ENCODE measurements at places on chromosomes 11 and 22.

DNA sequence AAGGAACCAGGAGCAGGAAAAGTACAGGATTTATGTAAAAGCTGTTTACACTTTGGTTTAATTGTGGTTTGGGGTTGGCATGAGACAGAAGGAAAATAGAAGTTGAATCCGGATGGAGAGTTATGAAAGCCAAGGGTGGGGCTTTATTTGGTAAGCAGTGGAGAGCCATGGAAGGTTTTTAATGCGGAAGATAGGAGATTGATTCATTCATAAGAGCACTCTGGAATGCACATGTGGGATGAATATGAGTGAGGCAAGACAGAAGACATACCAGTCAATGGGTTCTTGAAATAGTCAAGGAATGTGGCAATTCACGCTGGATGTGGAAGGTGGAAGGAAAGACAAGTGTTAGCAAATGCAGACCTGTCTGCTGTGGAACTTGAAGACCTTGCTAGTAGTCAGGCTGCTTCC lies 9.3 kb upstream of the GLB1L3 start:
- no peak for DNase-seq

DNA sequence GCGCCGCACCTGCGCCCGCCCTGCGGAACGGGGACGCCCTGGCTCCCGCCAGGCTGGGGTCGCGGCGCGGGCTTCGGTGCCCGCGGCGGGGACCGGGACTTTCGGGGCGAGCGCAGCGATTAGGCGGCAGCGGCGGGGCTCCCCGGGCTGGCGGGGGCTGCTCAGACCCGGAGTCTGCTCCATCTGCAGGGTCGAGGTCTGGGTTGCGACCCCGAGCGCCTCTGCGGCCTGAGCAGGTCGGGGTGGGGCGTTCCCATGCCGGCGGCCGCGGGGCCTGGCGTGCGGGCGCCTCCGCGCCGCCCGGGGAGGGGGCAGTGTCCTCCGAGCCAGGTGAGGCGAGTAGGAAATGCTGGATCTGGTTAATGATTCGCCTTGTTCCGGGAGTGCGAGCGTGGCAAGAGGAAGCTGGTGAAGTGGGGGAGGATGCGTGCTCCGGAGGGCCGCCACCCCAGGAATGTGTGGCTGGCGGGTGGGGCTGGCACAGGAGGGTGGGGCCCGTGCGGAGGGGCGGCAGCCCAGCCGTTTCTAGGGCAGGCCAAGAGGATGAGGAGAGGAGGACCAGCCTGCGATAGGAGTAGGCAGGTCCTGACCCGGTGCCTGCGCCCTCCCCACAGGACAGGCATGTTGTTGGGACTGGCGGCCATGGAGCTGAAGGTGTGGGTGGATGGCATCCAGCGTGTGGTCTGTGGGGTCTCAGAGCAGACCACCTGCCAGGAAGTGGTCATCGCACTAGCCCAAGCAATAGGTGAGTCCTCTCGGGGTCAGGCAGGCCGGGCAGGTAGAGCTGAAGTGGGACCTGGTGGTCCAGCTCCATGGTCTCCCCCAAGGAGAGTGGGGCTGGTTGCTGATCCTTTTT lies 606 bp downstream of the RASSF7 start:
- DNase-seq: peak; percentile 22

DNA sequence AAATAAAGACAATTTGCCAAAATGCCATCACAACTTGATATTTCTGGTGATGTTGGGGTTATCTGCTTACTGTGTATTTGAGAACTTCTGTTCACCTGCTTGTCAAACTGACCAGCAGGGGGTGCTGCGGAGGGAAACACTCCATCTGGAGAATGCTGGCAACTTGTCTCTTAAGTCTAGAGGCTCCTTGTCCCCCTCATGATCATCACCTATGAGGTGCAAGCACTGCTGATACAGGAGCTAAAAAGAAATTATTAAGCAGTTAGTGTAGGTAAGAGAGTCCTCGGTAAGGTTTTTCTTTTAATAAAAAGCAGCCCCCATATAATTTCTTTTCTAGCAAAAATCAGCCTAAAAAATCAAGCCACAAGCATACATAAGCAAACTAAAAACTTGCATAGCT lies 32.7 kb upstream of the GLYATL1B start:
- peak; percentile 31 for DNase-seq

GRCh38 chr11:96969251-96969650 lies 579.4 kb downstream of the JRKL start:
- DNase-seq: no peak

DNA sequence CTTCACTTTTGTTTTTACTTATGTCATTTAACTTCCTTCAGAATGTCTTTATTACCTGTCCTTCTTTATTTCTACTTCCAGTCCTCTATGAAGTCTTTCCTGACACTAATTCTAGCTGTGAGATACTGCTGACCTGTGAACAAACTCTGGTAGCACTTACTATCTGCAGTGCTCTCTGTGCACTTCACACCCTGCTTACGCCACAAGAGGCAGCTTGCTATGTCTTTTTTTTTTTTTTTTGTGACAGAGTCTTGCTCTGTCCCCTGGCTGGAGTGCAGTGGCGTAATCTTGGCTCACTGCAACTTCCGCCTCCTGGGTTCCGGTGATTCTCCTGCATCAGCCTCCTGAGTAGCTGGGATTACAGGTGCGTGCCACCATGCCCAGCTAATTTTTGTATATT lies 10.7 kb downstream of the STIM1 start:
- DNase-seq: no peak

DNA sequence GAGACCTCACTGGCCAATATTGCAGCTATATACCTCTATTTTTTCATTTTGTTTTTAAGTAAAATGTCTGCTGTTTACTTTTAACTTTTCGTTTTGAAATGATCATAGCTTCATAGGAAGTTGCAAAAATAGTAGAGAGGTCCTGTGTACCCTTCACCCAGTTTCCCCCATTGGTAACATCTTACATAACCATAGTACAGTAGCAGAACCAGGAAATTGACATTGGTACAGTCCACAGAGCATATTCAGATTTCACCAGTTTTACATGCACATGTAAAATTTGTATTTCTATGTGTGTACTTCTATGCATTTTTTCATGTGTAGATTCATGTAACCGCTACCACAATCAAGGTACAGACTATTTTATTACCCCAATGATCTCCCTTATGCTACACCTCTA lies 3.8 kb downstream of the AMOTL1 start:
- no peak for DNase-seq

GRCh38 chr11:77207618-77208313 lies 79.7 kb downstream of the MYO7A start:
- DNase-seq: no peak

DNA sequence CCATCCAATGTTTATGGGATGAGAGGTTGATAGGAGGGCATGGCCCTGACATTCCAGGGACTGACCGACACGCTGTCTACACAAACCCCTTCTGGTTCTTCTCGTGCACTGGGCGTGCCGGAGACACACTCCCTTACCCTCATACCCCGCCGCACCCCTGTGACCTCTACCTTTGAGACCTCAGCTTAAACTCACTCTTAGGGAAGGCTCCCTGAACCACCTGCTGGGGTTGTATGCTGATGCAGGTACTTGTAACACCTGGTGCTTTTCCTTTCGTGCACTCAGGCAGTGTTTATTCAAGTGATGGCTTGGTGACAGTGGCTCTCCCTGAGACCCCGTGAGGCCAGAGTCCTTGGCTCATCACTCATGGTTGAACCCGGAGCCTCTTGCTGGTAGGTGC lies 12.0 kb downstream of the PPARA start:
- DNase-seq: no peak

DNA sequence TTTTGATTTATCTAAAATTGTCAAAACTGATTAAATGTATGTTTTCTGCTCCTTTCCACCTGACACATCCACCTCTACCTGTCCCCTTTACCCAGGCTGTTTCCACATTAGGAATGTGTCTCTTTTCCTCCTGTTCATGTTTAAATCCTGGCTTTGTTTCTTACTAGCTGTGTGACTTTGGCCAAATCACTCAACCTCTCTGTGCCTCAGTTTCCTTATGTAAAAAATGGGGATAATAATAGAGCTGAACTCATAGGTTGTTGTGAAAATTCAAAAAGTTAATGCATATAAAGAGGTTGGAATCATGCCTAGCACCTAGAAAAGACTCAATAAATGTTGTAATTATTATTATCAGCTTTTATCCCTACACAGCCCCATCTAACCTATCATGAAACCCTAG lies 136.8 kb downstream of the NXPE2 start:
- no peak for DNase-seq

GRCh38 chr11:69292221-69292648 lies 1.7 kb upstream of the MYEOV start:
- DNase-seq: no peak

GRCh38 chr11:90241414-90241813 lies 18.6 kb upstream of the CHORDC1 start:
- no peak for DNase-seq
